ENCODE measurements at places on chromosomes 16 and 17. TPM values are rescaled to one million over a fixed set of nuclear protein-coding genes. Genes with fewer than 3 reads are reported as not detected.

IGF2BP1 gene
- total RNA-seq = 6.8 TPM

TEX19 gene
- total RNA-seq = 0.72 TPM

SDK2 gene
- total RNA-seq = 1.0 TPM

KRTAP1-5 gene
- 0.27 TPM for total RNA-seq

MYH8 gene
- 0.18 TPM for total RNA-seq

PRAC1 gene
- not detected for total RNA-seq

ABCC3 gene
- 15.2 TPM for total RNA-seq

CACNG5 gene
- total RNA-seq = not detected

ADPRM gene
- 8.5 TPM for total RNA-seq

CES5A gene
- not detected for total RNA-seq

IL32 gene
- total RNA-seq = 15.8 TPM

DNAJA3 gene
- total RNA-seq = 48.3 TPM

TBC1D26 gene
- not detected for total RNA-seq

SECTM1 gene
- 30.1 TPM for total RNA-seq

ARHGAP44 gene
- 0.33 TPM for total RNA-seq

LITAFD gene
- not detected for total RNA-seq

KRT15 gene
- total RNA-seq = 1.5 TPM

TP53TG3B gene
- not detected for total RNA-seq

PYY gene
- total RNA-seq = 0.17 TPM

CLEC19A gene
- total RNA-seq = 0.68 TPM

SPATA32 gene
- 0.21 TPM for total RNA-seq

ARHGAP27 gene
- total RNA-seq = 0.46 TPM

SNRNP25 gene
- 46.6 TPM for total RNA-seq
